B cell (primary cell): ENCODE measurements at places on chromosomes 7 and 10. TPM values are rescaled to one million over a fixed set of nuclear protein-coding genes. Genes with fewer than 3 reads are reported as not detected.

GPR26 gene
- not detected in 2 replicates for total RNA-seq

DNA sequence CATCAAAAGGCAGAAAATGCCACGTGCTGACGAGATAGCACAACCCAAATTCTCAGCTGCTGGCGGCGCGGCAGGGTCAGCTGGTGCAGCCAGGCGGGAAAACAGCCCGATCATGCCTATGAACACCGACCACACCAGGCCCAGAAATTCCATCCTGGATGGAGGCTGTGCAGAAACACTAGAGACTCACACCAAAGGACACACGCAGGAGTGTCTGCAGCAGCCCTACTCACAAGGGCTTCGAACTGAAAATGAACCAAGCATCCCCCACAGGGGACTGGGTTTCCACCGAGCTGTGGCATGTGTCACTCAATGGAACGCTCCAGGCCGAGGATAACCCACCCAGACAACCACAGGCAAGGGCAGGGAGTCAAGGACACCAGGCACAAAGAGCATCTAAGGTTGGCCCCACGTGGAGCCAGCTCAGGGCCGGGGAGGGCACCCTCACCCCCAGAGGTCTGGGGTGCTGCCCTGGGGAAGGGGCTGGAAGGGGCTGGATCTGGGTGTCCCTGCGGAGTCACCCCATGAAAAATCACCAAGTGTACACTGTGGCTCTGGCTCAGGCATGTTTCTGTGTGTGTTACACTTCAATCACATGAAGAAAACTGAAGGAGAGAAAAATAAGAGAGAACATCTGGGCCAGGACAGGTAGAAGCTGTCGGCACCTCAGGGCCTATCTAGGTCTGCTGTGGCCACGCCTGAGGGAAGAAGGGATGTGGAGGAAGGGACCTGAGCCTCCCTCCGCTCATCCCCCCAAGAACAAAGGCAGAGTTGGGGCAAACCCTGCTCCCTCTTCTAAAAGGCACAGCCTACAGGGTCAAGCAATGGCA lies 33.0 kb downstream of the RASGEF1A start:
- DNase-seq = no peak

CFAP43 gene
- total RNA-seq = 0.12 TPM in 1 of 2 replicates, not detected in the other

GRCh38 chr7:93751421-93751820 lies 139.1 kb downstream of the TFPI2 start:
- DNase-seq = no peak

- no peak for DNase-seq
Observed at GRCh38 chr10:99084161-99084560, 151.5 kb downstream of the HPSE2 start.

DNA sequence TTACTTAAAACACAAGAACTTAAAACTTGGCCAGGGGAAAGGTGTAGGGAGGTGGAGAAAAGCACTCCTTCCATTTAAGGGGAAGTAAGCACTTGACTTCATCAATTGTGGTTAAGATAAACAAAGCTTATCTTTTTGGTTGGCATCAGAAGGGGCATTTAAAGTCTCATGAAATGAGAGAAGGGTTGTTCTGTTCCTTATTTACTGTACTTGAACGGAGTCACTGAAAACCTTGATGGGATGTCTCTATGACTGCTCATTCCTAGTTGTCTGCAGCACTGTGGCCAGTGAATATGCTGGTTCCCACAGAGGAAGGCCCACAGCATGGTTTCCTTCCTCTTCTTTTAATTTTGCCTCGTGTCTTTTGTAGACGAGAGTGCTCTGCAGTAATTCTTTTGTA lies 229.3 kb downstream of the AUTS2 start:
- peak; percentile 63 for DNase-seq

DNA sequence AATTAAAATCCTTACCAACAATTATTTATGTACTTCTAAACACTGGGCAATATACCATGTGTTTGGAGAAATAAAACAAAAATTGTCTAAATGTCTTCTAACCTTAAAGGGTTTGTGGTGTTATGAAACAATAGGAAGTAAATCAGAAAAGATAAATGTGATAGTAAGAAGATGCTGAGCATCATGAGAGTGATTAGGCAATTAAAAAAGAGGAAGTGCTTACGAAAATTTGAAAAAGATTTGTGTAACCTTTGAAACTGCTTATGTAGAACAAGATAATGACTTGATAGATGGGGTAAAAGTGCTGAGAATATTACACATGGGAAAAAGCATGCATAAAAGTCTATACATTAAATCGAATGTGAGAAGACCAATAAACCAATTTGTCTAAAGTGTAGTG lies 573.4 kb upstream of the CNTNAP2 start:
- DNase-seq = no peak

GDF2 gene
- total RNA-seq = not detected in 2 replicates

DNA sequence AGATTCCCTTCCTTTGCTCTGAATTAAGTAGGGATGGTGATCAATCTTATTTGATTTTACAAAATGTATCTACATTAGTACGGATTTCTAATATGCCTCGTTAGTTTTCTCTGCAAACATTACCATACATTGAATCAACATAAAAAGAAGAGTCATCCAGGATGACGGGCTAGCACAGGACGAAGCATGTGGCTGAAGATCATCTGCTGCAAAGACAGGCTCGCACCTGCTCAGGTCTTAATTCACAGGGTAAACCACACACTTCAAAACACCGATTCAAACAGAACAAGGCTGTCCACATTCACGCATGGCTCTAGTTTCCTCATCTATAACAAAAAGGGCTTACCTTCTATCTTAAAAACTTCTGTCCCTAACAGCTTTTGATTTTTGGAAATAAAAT lies 323.0 kb downstream of the PARD3 start:
- no peak for DNase-seq

DNA sequence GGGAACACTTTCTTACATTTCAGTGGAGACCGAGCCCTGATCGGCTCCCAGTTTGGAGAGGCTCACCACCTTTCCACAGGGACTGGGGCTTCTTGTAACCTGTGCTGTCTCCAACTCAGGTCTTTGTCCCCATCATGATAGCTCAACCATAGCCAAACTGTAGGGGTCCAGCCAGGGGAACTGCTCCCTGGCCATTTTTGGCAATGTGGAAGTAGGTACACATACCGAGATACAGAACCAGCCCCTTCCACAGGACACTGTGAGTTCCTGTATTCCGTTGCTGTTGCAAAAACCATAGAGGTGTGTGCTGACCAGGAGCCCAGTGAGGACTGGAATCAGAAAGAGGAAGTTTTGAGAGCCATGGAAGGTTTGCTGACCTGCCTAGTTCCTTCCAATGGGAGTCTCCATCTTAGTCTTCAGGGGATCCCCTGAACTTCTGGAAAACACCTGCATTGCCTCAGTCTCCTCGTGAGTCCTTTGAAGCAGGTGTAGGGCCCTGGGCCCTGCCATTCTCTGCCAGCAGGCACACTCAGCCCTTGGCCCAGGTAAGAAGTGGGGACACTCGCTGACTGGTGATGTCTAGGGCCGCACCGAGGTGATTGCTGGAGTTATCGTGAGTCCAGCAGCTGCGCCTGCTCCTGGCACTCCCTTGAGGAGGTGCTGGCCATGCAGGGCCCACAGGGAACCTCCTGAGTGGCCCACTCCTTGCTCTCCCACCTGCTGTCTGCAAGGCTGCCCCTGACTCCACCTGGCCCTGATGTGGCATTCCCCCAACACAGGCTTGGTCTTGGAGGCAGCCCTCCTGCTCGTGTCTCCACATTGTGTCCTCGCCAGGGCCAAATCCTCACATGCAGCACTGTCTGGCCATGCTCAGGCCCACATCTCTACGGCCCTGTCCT lies 11.2 kb downstream of the WDFY4 start:
- no peak for DNase-seq

CACNB2 gene
- not detected in 2 replicates for total RNA-seq

DNAJC1 gene
- total RNA-seq = 15.4 and 16.1 TPM in 2 replicates

TMEM213 gene
- total RNA-seq = not detected in 2 replicates

CHST15 gene
- total RNA-seq = 72.0 and 75.4 TPM in 2 replicates

LAMB4 gene
- not detected in 2 replicates for total RNA-seq

PDZD8 gene
- total RNA-seq = 11.3 and 13.2 TPM in 2 replicates

GRCh38 chr10:78605800-78606350 lies 462.9 kb upstream of the ZMIZ1 start:
- DNase-seq = no peak

- no peak for DNase-seq
Observed at GRCh38 chr7:50502001-50502684, 52.0 kb upstream of the FIGNL1 start.

DNA sequence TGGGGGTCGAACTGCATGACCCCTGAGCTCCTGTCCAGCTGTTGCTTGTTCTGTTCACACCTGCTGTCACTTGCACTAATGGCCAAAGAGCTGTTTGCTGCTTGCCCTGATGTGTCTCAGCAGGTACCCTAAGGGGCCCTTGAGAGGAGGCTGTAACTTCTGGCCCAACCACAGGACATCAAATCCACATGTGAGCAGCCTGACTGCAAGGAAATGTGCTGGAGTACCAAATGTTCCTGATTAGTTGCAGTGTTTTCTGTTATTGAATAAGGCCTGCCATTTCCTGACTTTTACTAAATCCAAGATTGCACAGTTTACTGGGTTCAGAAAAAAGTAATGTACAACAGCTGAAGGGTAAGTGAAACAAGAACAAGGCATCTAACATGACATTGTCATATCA lies 91.7 kb upstream of the IL6 start:
- DNase-seq = no peak

EBLN1 gene
- not detected in 2 replicates for total RNA-seq

DNA sequence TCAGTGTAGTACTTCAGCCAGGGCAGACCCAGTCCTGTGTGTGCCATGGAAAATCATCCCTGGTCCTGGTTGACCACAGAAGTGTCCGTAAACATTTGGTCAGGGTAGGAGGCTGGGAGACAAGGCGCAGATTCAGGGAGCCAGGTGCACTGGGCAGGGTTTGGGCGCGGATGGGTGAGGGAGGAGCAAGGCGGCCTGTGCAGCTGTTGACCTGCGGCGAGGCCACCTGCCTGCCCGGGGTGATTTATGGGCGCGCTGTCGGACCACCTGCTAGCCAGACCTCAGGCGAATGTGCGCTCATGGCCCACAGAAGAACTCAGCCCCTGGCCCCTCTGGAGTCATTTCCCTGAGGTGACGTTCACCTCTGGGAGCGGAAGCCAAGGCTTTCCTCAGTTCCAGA lies 6.6 kb downstream of the SFRP5 start:
- DNase-seq = no peak

DNA sequence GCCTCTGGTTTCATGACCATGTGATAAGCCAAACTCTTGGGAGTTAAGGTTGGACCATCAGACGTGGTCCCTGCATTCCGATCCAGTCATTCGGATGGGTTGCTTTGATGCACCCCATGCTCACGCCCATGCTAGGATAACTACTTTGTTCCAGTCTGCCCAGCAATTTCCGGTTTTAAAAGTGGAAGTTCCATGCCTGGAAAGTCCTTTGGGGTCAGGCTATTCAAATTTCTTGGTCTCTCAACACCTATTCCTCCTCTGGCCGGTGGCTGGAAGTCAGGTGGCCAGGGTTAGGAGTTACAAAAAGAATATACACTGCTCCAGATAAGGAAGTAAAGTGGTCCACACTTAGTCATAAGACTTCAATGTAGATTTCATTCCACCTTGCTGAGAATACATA lies 37.7 kb upstream of the HABP2 start:
- no peak for DNase-seq

GRCh38 chr7:93350338-93350737 lies 118.2 kb downstream of the VPS50 start:
- no peak for DNase-seq

DNA sequence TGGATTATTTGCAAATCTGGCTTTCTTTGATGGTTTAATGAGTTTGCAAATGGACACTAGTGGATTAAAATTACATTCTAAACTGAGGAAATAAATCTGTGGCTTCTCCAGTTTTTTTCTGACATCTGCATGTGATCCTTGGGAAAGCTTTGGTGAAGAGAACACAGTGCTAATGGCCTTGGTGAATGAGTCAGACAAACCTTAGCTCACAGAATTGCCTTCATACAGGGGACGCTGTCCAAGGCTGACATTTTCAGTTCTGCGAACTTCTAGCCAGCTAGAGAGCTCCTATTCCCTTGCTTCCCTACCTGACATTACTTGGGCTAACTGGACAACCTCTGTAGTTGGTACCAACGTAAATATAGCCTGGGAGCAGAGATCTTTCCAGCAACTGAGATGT lies 21.2 kb downstream of the BMPER start:
- DNase-seq = no peak

DNA sequence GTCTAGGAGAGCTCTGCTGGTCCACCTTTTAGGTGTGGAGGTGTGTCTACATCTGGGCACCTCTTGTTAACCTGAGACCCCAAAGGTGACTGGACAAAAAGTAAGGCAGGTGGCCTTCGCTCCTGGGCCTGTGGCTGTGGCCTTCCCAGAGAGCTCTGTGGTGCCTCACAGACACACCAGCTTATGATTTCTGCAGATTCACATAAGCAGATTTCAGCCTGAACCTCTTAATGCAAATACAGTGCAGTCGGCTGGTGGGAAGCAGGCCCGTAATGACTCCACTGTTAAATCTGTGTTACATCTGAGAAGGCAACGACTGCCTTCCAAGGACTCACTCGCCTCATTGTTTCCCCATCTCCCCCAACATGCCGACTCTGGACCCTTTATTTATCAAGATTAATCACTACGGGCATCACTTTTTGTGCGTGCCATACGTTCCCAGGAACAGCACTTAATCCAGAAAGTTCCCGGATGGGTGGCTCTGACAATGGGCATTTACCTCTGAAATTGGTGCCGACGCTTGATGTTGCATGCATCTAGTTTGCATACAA lies 119.8 kb downstream of the EBF3 start:
- no peak for DNase-seq

GRCh38 chr10:69636273-69636575 lies 6.2 kb downstream of the FAM241B start:
- no peak for DNase-seq

- DNase-seq = no peak
Observed at GRCh38 chr7:132286836-132287235, 289.4 kb downstream of the PLXNA4 start.
